ENCODE measurements at places on chromosomes 16 and 17. TPM values are rescaled to one million over a fixed set of nuclear protein-coding genes. Genes with fewer than 3 reads are reported as not detected.

DNA sequence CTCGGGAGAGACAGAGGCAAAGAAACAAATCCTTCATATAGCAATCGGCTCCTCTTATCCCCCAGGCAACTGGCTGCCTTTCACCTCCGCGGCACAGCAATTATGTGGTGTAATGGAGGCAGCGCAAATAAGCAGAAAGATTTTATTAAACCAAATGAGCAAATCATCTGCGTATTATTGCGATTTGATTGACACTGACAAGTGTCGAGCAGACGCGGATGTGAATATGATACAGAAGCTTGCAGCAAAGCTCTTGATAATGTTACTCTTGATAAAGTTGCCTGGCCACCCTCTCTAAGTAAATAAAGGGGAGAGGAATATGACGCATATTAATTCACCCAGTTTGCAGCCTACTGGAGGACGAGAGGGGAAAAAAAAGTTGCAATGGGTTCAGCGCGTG is 26.5 kb upstream of the AKTIP start:
- no peak for DNase-seq

The CARD14 gene
- total RNA-seq: not detected

The ZNF750 gene
- total RNA-seq: not detected

The PPY gene
- not detected for total RNA-seq

The EXOC7 gene
- 116 TPM for total RNA-seq

DNA sequence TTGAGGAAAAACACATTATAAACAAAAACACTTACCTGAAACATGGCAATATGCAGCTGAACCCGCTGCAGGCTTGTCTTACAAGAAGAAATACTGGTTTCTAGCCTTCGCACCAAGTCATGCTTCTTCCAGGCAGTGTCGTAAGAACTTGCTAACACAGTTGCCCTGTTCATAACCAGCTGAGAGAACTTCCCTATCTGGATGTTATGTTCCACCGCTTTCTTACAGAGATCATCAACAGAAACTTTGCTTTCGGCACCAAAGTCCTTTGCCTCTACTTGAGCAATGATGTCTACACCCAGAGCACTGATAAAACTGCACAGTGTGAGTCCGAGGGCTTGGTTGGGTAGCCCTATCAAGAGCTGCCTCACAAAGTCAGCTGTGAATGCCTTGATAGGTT is 27.9 kb upstream of the ARL6IP1 start:
- no peak for DNase-seq

GRCh38 chr17:6186998-6187397 is 116.8 kb downstream of the WSCD1 start:
- DNase-seq: no peak

The P2RX5 gene
- total RNA-seq: 143 TPM

The PPP1R27 gene
- not detected for total RNA-seq

DNA sequence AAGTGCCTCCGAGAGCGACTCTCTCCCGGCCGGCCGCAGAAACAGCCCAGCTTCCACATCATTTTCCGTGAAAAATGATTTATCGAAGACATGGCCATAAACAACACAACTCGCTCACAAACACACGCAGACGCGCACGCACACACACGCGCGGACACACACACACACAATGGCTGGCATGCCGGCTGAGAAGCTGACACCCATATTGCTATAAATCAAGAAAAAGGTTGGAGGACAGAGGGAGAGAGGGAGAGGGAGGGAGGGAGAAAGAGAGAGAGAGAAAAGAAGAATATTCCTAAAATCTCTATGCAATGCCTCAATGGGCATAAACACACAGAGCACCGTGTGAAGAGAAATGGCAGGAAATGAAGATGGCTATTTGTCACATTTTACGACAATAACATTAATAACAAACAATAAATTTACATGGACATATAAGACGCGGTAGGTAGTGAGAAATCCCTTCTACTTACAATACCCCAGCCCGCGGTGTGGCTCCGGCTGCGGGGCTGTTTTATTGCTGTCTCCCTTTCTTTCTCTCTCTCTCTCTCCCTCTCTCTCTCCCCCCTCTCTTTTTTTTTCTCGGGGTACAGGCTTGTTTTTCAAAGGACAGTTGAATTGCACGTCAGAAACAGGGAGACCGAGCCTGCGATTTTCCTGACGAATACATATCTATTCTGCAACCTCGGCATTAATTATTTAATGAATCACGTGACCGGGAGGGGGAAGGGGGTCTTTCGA is 9.5 kb downstream of the HOXB4 start:
- DNase-seq: no peak

GRCh38 chr16:56306690-56307533 is 115.6 kb downstream of the GNAO1 start:
- DNase-seq: no peak

The KRTAP2-4 gene
- total RNA-seq: not detected

- DNase-seq: no peak
These were observed 882.8 kb upstream of the SOX9 start for GRCh38 chr17:71237903-71238538.

The ZG16B gene
- 11.7 TPM for total RNA-seq

- peak; percentile 66 for DNase-seq
These were observed 1.1 kb upstream of the MLLT6 start for GRCh38 chr17:38703742-38704605.

The IRX3 gene
- 1.1 TPM for total RNA-seq

DNA sequence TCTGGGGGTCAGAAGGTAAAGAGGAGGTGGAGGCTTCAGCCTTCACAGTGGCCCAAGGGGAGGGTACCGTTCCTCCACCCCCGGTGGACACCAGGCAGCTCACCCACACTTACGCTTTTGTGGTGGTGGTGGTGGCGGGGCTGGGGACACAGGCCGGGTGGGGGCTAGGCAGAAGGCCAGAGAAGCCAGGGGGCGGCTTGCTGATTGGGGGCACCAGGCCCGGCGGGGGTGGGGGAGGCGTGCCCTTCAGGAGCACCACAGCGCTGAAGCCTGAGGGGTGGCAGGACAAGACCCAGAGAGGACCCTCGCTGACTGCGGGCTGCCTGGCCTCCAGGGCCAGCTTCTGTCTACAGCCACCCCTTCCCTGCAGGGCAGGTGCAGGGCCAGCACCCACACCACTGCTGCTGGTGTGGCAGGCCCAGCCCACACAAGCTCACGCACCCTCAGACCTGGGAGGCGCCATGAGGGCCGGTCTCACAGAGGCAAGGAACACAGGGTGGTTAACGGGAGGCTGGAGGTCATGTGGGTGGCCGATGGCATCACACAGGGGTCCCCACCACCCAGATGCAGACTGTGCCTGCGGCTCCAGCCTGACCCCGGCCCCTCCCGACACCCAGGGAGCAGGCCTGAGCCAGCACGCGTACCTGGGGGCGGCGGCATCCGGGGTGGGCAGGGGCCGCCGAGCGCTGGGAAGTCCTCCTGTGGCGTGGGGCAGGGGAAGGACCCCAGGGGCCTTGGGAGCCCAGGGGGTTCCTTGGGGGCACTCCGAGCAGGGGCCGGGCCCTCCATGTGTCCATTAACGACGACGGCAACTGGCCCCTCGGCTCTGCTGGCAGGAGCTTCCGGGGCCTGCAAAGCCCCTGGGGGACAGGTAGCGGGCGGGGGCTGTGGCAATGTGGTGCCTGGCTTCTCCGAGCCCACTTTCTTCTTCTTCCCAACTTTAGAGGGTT is 9.4 kb downstream of the SYNGR3 start:
- DNase-seq: no peak

- DNase-seq: peak; percentile 50
These were observed 36.4 kb downstream of the CDK5R1 start for GRCh38 chr17:32523017-32523680.

Measured in activated T-helper 1 cell treated with anti-CD3 and anti-CD28 coated beads, Interleukin-12 subunit alpha, Interleukin-12 subunit beta, Interleukin-2, Interleukin-4 antibody, amounts not matched to agents 30 ng/mL and 10 ng/mL and 1 ng/mL, durations not matched to agents 14 hours and 24 hours and 36 hours (primary cell).